ENCODE measurements at places on chromosomes 13 and 19. TPM values are rescaled to one million over a fixed set of nuclear protein-coding genes. Genes with fewer than 3 reads are reported as not detected.

- DNase-seq = no peak
These were observed 21.5 kb downstream of the URI1 start for GRCh38 chr19:29963576-29963975.

DNA sequence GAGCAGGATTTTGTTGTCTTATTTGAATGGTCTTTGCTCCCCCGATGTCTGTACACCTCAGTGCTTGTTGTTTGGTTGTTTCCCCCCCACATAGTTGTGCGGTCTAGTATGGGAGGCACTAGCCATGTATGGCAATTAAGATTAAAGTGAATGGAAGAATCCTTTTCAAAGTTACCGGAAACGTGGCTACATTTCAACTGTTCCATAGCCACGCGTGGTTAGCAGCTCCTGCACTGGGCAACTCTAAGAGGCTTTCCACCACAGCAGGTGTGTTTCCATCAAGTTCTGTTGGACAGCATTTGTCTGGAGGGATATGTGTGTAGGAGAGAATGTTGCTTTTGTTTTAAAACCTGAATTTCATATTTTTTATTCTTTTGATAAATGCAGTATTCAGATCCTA is 247.3 kb downstream of the GGACT start:
- DNase-seq = no peak

DNA sequence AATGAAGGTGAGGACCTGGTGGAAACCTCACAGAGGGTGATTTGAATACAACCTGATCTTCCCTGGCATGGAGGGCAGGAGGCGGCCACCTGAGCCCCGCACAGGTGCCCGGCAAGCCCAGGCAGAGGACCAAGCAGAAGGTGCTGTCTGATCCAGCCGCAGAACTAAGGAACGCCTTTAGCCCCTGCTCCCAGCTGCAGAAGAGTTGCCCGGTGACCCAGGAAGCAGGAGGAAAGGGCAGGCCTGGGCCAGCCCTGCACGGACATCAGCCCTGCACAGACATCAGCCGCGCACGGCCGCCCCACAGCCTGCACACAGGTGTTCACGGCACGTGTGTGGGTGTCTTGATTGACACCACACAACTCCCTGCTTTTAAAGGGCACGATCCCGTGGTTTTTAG is 43.1 kb downstream of the RASA3 start:
- no peak for DNase-seq

Gene RGS9BP
- total RNA-seq = 0.16 TPM

DNA sequence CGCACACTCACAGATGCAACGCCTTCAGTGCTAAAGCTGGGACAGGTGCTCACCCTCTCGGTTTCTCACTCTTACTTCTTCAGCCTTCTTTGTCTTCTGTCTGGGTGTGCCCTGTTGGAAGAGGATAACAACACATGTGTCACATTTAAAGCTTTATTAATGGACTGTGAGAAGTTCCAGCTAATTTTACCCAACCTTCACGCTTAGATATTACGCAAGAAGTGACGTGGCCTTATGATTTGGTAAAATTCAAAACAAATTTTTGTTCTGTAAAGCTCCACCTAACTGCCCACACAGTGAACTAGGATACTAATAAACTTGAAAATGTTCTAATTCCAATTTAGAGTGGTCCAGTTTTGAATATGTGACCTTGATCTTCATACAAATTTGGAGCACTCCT is 66.7 kb upstream of the LRCH1 start:
- DNase-seq = no peak

DNA sequence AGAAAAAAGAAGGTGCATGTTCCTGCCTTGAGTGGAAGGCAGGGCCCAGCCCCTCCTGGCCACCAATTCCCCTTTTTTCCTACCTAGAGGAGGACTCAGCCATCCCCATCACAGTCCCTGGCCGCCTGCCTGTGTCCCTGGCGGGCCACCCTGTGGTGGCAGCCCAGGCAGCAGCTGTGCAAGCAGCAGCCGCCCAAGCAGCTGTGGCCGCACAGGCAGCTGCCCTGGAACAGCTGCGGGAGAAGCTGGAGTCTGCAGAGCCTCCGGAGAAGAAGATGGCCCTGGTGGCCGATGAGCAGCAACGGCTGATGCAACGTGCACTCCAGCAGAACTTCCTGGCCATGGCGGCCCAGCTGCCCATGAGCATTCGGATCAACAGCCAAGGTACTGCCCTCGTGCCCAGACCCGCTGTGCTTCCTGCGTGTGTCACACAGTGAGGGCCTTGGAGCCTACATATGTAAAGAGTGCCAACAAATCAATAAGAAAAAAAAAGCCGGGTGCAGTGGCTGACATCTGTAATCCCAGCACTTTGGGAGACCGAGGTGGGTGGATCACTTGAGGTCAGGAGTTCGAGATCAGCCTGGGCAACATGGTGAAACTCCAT is 17.6 kb upstream of the WDR18 start:
- no peak for DNase-seq

DNA sequence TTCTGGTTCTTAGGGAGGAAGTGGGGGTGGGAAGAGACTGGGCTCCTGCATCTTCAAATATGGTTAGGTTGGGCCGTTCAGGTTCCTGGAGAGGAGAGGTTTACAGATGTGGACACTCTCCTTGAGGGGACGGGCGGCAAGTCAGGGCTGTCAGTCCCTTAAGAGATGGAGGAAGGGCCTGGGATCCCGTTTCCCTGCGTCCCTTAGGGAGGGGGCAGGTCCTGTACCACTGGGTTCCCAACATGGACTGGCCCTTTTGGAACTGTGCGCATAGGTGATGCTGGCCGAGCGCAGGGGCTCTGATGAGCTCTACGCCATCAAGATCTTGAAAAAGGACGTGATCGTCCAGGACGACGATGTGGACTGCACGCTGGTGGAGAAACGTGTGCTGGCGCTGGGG is 10.9 kb upstream of the CACNG7 start:
- no peak for DNase-seq

DNA sequence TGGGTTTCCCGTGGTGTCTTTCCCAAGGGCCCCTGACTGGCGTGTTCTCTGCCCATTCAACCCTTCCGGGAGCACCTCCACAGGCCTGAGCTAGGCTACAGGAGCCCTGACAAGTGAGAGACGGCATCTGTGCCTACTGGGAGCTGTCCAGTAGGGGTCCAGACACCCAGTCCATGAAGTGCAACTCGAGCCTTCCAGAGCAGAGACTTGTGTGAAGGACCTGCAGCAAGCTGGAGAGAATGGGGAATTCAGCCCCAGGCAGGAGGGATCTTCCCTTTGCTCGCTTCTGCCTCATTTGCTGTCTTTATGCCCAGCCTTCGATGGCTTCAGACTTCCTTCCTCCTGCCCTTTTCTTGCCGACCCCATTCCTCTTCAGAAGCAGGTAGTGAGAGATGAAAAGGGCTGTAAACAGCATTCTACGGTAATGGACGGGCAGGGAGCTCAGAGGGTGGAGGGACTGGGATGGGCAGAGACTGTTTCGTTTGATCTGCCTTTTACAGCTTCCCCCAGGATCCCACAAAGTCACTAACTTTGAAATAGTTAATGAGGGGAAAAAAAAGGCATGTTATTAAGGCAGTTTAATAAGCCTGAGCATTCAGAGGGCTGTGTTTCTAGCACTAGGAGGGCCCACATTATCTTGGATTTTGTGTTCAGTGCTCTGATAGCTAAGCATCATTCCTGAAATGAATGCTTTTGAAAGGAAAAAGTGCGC is 327.6 kb downstream of the FGF9 start:
- no peak for DNase-seq

- no peak for DNase-seq
These were observed 38.1 kb upstream of the RGCC start for GRCh38 chr13:41419206-41419605.

DNA sequence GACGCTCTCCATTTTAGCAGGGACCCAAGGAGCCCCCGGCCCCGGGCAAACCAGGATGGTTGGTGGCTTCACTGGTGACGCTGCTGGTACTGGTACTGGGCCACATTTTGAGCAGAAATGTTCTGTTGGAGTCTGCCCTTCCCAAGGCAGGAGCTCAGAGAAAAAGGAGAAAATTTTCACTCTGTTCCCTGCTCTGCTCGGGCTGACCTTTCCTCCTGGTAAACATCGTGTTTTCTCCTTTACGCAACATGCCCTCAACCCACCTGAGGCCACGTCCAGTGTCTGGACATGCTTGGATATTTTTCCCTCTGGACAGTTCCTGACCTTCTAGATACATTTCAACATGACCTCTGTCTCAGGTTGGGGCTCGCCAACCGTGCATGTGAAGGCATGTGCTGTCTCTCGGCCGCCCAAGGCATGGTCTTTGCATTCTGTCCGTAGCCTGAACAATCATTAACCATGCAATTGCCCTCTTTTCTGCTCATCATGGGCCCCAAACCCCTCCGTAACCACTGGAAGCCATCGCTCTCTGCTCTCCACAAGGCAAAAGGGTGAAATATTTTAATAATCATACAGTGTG is 115.2 kb upstream of the PEG3 start:
- DNase-seq = no peak

- DNase-seq = no peak
These were observed 7.0 kb upstream of the SPACA6 start for GRCh38 chr19:51686171-51686570.
